ENCODE measurements at places on chromosomes 2 and 18. TPM values are rescaled to one million over a fixed set of nuclear protein-coding genes. Genes with fewer than 3 reads are reported as not detected.

Gene GATA6
- 104 TPM for polyA plus RNA-seq

Gene DNAJC5G
- polyA plus RNA-seq: 7.5 TPM

Gene OTOS
- not detected for polyA plus RNA-seq

DNA sequence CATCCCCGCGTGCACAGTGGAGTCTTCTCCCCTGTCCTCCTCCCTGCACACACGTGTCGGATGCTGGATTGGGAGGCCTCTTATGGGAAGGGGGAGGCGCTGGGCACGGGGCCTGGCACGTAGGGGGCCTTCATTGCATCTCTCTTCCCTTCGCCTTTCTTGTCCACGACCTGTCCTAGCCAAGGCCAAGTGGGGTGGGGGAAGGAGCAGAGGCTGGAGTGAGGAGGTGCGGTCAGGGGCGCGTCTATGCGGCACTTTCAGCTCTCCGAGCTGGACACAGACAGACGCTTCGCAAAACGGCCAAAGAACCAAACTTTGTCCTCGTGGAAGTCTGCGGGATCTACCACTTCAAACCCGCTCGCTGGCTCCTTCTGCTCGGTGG, 13.4 kb downstream of the ALPG start:
- no peak overlapping the region for H3K4me3 ChIP-seq
- no peaks in the 10 kb centered on the region for H3K4me1 ChIP-seq
- peaks cover 99% of the 10 kb centered on the region for H3K27me3 ChIP-seq
- no peak overlapping the region for H3K27ac ChIP-seq

GRCh38 chr18:42514512-42514911, 559.5 kb downstream of the PIK3C3 start:
- DNase-seq: no peak
- H3K4me3 ChIP-seq: no peak overlapping the region
- H3K4me1 ChIP-seq: no peaks in the 10 kb centered on the region
- no peak overlapping the region for H3K27ac ChIP-seq
- no peaks in the 10 kb centered on the region for H3K36me3 ChIP-seq

DNA sequence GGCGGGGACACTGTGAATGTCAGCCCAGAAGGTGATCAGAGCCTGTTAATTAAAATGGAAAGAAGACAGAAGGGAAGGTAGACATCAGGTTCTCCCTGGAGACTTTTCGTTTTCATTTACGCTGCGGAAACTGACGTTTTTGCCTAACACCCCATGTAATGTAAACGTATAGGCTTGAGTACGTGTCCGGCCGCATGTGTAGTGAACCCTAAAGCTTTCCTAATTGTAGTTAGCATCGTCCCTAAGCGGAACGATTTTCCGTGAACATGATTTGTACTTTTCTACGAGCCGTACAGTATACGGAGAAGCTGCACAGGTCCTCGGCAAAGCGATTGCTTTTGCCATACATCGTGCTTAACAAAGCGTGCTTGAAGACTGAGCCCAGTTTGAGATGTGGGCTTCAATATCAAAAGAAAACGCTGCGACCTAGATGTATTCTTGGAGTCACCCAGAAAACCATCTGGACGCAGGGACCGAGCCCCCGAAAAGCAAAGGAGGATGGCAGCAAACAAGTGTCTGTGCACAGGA, 284 bp downstream of the TIMM21 start:
- H3K4me1 ChIP-seq: peaks cover 12% of the 10 kb centered on the region
- peak overlapping the region; percentile 46 for H3K27ac ChIP-seq
- DNase-seq: no peak
- peaks cover 6% of the 10 kb centered on the region for H3K27me3 ChIP-seq
- peak overlapping the region; percentile 86 for H3K4me3 ChIP-seq

DNA sequence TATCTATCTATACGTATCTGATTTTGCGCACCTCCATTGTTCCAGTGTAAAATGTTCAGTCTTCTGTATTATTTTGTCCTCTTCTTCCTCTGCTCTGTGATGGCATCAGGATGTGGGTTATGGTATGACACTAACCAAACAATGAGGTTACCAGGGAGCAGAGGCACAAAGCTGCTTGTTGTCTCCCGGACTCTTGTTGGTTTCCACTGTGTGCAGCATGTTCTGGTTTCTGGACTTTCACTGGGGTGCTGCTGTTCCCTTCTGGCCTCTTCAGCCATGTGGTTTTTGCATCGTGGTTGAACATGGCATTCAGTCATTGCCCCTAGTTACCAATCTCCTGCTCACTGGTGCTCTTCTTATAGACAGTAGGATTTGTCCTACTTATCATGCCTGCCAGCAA, 665.9 kb downstream of the CBLN2 start:
- no peaks in the 10 kb centered on the region for H3K36me3 ChIP-seq
- no peaks in the 10 kb centered on the region for H3K27me3 ChIP-seq
